Activated CD8-positive, alpha-beta memory T cell treated with anti-CD3 and anti-CD28 coated beads, Interleukin-2, amount 10 ng/mL, durations not matched to agents 7 days and 5 days (primary cell): ENCODE measurements at places on chromosomes 7 and 10. TPM values are rescaled to one million over a fixed set of nuclear protein-coding genes. Genes with fewer than 3 reads are reported as not detected.

- H3K4me1 ChIP-seq, result peaks cover 23% of the 10 kb centered on the region
- no peaks in the 10 kb centered on the region for H3K27me3 ChIP-seq
- peaks cover 13% of the 10 kb centered on the region for H3K36me3 ChIP-seq
- peak overlapping the region; percentile 53 for H3K27ac ChIP-seq
Observed at GRCh38 chr10:91242940-91243339, 22.5 kb downstream of the PCGF5 start.

DNA sequence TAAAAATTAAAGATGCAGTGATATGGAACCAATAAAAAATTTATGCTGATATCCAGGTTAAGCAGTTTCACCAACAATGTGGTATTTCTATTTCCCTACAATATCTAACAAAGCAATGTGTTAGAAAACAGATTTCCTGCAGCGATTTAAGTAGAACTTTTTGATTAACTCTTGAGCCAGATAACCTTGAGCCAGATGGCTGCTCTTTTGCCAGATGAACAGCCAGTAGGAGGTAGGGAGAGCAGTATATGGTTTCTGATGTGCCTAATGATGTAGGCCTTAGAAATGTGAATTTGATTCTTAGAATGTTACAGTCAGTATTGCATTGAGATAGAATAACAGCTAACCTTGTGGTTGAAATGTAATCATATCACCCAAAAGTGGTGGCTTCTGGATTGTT is 31.1 kb downstream of the STAMBPL1 start:
- no peak for DNase-seq
- no peak overlapping the region for H3K27ac ChIP-seq
- no peak overlapping the region for H3K4me3 ChIP-seq
- peaks cover 63% of the 10 kb centered on the region for H3K36me3 ChIP-seq
- H3K4me1 ChIP-seq, result no peaks in the 10 kb centered on the region
- no peaks in the 10 kb centered on the region for H3K27me3 ChIP-seq

GRCh38 chr10:11170993-11171851 is 153.6 kb downstream of the CELF2 start:
- H3K27ac ChIP-seq, result no peak overlapping the region
- no peak overlapping the region for H3K4me3 ChIP-seq
- H3K36me3 ChIP-seq, result peaks cover 40% of the 10 kb centered on the region
- peak; percentile 77 for DNase-seq
- peaks cover 43% of the 10 kb centered on the region for H3K4me1 ChIP-seq

DNA sequence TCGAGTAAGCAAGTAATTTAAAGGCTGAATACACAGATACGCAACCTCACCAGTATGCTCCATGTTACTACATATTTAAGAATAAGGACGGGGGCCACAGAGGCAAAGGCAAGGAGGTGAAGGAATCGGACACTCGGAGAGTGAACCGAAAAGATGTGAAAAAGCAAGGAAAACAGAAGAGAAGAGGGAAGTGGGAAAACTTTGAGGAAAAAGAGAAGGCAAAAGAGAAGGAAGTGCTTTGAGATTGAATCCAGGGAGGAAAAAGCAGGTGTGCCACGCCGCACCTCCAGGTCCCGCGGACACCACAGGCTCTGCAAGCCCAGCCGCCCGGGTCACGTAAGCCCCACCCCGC is 367 bp upstream of the AVL9 start:
- peak overlapping the region; percentile 93 for H3K4me3 ChIP-seq
- DNase-seq, result no peak
- H3K36me3 ChIP-seq, result peaks cover 18% of the 10 kb centered on the region
- H3K4me1 ChIP-seq, result peaks cover 38% of the 10 kb centered on the region

- H3K27ac ChIP-seq, result no peak overlapping the region
- H3K27me3 ChIP-seq, result peaks cover 43% of the 10 kb centered on the region
- peaks cover 2% of the 10 kb centered on the region for H3K4me1 ChIP-seq
- no peak overlapping the region for H3K4me3 ChIP-seq
Observed at GRCh38 chr7:22005151-22005550, 59.5 kb upstream of the CDCA7L start.

DNA sequence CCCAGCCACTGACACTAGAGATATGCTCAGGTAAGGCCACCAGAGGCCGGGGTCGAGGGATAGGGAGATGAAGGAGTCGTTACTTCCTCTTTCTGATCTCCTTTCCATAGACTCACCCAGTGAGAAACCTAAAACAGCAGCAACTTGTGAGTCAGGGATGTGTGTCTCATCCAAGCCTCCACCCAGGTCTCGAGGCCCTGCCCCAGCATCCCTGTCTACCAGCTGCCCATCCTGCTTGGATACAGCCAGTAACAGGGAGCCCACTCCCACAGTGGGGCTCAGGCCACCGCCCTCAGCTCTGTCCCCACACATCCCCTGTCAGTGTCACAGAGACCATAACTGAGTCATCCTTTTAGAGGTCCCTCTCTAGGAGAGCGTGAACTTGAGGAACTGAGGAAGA is 49.6 kb upstream of the CHST15 start:
- no peak overlapping the region for H3K4me3 ChIP-seq
- DNase-seq, result no peak
- H3K36me3 ChIP-seq, result no peaks in the 10 kb centered on the region
- peaks cover 3% of the 10 kb centered on the region for H3K27me3 ChIP-seq
- H3K27ac ChIP-seq, result no peak overlapping the region

DNA sequence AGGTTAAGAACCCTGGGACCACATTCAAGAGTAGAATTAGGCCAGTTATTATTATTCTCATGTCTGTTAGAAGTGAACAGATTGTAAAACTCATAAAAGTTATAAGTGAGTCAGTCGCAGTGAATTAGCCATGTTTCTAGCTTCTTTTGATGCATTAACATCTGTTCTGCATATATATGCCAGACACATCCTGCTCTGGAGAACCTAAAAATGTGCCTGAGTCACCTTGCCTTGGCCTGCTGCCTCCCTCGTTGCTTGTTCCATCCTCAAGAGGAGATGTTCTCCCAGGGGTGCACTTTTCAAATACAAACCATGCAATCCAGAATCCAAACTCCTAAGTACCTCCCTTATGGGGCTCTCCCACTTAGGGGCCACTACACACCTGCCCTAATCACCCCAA is 14.8 kb downstream of the TSPAN12 start:
- H3K36me3 ChIP-seq, result no peaks in the 10 kb centered on the region
- H3K27me3 ChIP-seq, result peaks cover 5% of the 10 kb centered on the region
- H3K4me1 ChIP-seq, result no peaks in the 10 kb centered on the region
- H3K4me3 ChIP-seq, result no peak overlapping the region

GRCh38 chr7:94183289-94183749 is 179.2 kb upstream of the BET1 start:
- DNase-seq, result no peak
- H3K27me3 ChIP-seq, result no peaks in the 10 kb centered on the region
- H3K4me1 ChIP-seq, result no peaks in the 10 kb centered on the region

- peaks cover 10% of the 10 kb centered on the region for H3K27me3 ChIP-seq
- H3K4me1 ChIP-seq, result peaks cover 23% of the 10 kb centered on the region
- no peak for DNase-seq
- no peak overlapping the region for H3K27ac ChIP-seq
- H3K36me3 ChIP-seq, result no peaks in the 10 kb centered on the region
Observed at GRCh38 chr7:39510864-39511354, 55.3 kb upstream of the YAE1 start.

DNA sequence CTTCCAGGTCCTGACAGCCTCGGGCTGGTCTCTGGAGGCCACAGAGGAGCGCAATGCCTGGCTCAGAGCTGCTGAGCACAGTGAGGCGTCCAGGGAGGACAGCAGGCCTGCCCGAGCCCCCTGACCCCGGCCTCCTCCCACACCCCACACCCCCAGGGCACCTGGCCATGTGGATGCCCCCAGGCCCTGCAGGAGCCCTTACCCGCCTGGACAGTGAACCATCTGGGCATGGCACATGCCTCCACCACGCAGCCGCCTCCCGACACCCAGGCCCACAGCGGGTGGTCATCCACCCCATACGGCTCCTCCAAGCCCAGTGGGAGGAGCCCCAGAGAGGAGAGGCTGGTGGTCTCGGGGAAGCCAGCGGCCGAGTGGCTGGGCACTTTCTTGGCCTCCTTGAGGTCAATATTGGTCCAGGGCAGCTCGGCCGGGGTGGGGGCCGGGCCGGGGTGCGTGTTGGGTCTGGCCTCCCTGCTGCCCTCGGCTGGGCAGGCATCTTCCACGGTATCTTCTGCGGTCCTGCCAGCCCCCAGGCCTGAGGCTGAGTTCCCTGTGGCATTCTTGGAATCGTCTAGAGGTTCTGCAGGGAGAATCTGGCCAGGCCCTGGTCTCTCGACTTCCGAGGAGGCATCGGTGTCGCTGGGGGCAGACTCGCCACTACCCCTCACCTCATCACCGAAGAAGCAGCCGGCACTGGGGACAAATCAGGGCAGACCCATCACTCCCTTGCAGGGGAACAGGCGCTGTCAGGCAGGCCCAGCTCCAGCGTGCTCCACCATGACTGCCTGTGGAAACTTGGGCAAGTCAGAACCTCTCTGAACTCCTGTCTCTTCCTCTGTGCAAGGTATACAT is 18.6 kb downstream of the TECPR1 start:
- H3K27ac ChIP-seq, result no peak overlapping the region
- no peaks in the 10 kb centered on the region for H3K4me1 ChIP-seq
- no peaks in the 10 kb centered on the region for H3K27me3 ChIP-seq
- DNase-seq, result no peak
- H3K4me3 ChIP-seq, result no peak overlapping the region

DNA sequence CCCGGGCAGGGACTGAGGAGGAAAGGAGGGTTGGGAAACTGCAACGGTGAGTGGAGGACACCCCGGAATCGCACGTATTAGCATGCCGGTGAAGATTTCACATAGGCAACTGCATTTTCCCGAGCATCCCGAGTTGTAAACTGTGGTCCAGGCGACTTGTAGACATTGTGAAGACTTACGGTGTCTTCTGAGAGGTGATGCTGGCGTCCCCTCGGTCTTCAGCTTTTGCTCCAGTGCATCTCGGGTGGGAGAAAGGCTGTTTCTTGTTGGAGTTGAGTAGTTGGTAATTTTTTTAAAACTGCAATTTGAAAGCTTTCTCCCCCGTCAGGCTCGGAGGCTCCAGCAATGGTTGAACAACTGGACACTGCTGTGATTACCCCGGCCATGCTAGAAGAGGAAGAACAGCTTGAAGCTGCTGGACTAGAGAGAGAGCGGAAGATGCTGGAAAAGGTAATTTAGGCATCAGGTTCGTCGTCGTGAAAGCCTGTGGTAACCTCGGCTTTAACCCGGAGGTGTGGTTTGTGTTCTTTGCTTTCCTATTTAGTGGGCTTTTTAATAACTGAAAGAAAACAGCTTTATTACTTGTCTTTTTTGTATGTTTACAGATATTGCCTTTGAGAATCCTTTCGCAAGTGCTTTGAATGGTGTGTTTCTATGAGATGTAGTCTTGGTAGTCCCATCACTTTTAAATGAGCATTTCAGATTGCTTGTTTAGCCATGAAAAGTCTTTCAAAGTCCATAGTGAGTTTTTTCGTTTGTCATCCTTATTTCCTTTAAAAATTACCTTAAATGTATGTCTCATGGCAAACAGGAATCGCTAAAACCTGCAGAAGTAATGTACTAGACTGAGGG is 687 bp downstream of the HELLS start:
- H3K4me3 ChIP-seq, result peak overlapping the region; percentile 99
- H3K36me3 ChIP-seq, result peaks cover 29% of the 10 kb centered on the region
- H3K27ac ChIP-seq, result peak overlapping the region; percentile 97
- peaks cover 11% of the 10 kb centered on the region for H3K27me3 ChIP-seq
- H3K4me1 ChIP-seq, result peaks cover 29% of the 10 kb centered on the region

DNA sequence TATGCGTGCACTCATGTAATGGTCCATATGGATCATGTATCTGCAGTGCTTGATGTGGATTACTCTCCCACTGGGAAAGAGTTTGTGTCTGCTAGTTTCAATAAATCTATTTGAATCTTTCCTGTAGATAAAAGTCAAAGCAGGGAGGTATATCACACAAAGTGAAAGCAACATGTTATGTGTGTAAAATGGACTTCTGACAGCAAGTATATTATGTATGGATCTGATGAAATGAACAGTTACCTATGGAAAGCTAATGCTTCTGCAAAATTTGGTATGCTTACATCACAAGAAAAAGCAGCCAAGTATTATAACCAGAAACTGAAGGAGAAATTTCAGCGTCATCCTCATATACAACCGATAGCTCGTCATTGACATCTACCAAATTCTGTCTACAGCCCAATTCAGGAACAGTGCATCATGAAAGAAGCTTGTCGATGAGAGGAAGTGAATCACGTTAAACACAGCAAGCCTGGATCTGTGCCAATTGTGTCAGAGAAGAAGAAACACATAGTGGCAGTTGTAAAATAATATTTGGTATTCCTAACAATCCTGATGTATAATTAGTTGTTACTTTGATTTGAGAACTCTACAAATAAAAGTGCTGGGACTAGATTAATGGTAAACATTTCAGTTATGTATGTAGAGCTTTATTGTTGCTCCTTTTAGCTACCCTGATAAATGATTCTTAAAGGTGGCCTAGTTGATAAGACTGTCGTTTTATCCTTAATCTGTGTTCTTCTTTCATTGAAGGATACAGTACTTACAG is 14.2 kb upstream of the SYPL1 start:
- peaks cover 23% of the 10 kb centered on the region for H3K27me3 ChIP-seq
- peak overlapping the region; percentile 31 for H3K4me3 ChIP-seq
- DNase-seq, result no peak
- H3K27ac ChIP-seq, result no peak overlapping the region
- H3K36me3 ChIP-seq, result no peaks in the 10 kb centered on the region

- H3K4me1 ChIP-seq, result no peaks in the 10 kb centered on the region
- no peak overlapping the region for H3K27ac ChIP-seq
- no peak for DNase-seq
- H3K36me3 ChIP-seq, result no peaks in the 10 kb centered on the region
Observed at GRCh38 chr10:6321880-6322279, 119.1 kb downstream of the PFKFB3 start.

- no peak for DNase-seq
- H3K27me3 ChIP-seq, result peaks cover 16% of the 10 kb centered on the region
- peaks cover 11% of the 10 kb centered on the region for H3K4me1 ChIP-seq
- H3K4me3 ChIP-seq, result no peak overlapping the region
- no peaks in the 10 kb centered on the region for H3K36me3 ChIP-seq
Observed at GRCh38 chr7:141480953-141481352, 70.3 kb upstream of the AGK start.

GRCh38 chr7:72335561-72336381 is 76.4 kb downstream of the CALN1 start:
- no peak overlapping the region for H3K4me3 ChIP-seq
- no peak for DNase-seq
- peaks cover 2% of the 10 kb centered on the region for H3K36me3 ChIP-seq
- H3K27me3 ChIP-seq, result peaks cover 21% of the 10 kb centered on the region
- no peak overlapping the region for H3K27ac ChIP-seq
- no peaks in the 10 kb centered on the region for H3K4me1 ChIP-seq

DNA sequence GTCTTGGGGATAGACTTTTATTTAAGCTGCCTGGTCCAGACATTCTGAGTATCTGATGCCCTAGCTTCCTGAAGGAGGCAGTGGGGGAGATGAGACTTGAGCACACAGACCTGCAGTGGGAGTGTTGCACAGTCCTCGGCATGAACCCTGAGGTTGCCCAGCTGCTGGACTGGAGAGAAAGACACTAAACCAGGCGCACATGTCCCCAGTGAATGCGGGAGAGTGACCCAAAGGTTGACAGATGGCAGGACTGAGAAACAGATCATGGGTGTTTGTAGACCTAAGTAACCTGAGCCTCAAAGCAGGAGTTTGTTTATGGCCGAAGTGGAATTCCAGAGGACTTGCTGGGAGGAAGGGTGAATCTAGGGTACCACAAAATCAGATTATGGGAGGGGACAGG is 15.7 kb upstream of the MSRB2 start:
- no peak overlapping the region for H3K27ac ChIP-seq
- no peaks in the 10 kb centered on the region for H3K4me1 ChIP-seq
- no peak for DNase-seq

Gene CRHR2
- not detected for total RNA-seq

Gene TEX36
- total RNA-seq, result not detected

Gene CHPF2
- total RNA-seq, result 46.1 TPM

Gene GALNT17
- not detected for total RNA-seq

Gene CUL2
- total RNA-seq, result 37.4 TPM

Gene FEZF1
- not detected for total RNA-seq

Gene C10orf67
- not detected for total RNA-seq

Gene AMPH
- not detected for total RNA-seq
